ENCODE measurements at places on chromosomes 4 and X.

- no peak for DNase-seq
Measured at GRCh38 chr4:14392378-14392777, 609.9 kb upstream of the CPEB2 start.

DNA sequence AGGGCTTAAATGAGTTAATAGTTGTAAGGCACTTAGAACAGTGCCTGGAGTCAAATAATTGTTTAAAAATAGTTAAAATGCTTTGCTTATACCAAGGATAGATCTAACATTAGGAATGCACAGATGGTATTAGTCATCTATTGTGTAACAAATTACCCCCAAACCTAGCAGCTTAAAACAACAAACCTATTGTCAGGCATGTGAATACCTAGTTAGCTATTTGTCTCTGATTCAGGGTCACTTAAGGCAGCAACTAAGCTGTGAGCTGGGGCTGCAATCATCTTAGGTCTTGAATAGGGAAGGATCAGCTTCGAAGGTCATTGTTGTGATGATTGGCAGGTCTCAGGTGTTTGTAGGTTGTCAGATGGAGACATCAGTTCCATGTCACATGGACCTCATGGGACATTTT lies 42.4 kb upstream of the AGA start:
- peak; percentile 87 for DNase-seq

GRCh38 chr4:7032596-7032995 lies 10.6 kb upstream of the TADA2B start:
- no peak for DNase-seq

GRCh38 chr4:172390331-172390730 lies 577.1 kb downstream of the GALNTL6 start:
- DNase-seq = peak; percentile 44

DNA sequence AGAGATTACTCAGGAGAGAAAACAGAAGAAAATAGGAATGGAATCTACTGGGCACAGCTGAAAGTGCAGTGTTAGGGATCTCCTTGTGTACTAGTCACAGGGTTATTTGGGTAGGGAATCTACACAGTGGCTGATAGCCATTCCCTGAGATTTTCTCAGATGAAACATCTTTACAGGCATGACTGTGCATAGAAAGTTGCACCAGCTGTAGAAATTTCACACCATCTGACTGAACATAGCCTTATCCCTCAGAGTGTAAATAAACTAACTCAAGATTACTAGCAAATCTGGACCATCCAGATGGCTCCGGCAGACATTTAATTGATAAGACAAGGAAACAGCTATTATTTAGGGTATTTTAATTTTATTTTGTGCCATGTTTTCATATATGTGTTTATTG lies 2053.5 kb upstream of the TENM3 start:
- no peak for DNase-seq

DNA sequence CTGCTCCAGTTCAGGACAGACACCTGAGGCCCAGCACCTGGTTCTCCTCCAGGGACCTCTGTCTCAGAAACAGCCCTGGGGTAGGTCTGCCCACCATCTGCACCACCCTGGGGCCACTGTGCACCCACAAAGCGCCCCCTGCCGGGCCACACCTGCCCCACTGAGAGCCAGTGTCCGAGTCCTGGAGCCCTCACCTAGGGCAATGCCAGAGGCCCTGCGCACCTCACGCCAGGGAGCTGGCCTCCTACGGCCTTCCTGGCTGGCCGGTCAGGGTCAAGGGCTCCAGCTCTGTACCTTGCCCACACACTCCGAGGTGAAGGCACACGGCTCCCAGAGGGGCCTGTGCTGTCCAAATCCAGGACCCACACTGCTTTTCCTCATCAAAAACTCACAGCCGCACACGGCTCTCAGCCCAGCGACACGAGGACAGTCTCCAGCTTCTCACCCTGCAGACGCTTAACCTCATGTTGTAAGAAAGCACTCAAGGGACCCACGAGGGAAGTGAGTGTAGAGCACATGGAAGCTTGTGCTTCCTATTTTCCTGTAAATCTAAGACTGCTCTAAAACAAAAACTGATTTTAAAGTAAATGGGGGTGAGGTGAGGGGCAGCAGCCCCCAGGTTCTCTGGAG lies 5.4 kb downstream of the CTBP1 start:
- DNase-seq = peak; percentile 53

GRCh38 chr4:107893171-107894137 lies 37.9 kb upstream of the CYP2U1 start:
- peak; percentile 70 for DNase-seq

- DNase-seq = no peak
Measured at GRCh38 chr4:152143806-152144205, 383.0 kb upstream of the GATB start.

- peak; percentile 58 for DNase-seq
Measured at GRCh38 chrX:49001521-49002090, 458 bp downstream of the GRIPAP1 start.

GRCh38 chr4:184664445-184665210 lies 15.1 kb downstream of the PRIMPOL start:
- peak; percentile 35 for DNase-seq

- peak; percentile 72 for DNase-seq
Measured at GRCh38 chrX:11196476-11196875, 85.3 kb downstream of the HCCS start.

DNA sequence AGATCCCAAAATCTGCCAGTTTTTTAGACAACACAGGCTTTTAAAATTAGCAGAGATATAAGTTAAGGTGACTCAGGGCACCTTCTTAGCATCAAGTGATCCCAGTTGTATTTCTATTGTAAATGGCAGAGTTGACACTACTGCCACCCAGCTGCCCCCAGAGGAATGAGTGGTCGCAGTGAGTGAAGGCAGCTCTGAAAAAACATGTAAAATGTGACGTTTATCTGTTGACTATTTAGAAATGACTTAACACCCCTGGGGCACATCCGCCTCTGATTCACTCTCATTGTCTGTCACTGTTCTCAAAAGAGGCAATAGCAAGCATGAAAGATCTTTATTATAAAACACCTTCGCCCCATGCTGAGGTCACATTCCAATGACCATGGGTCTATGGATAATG lies 592.4 kb downstream of the ACTRT1 start:
- no peak for DNase-seq

DNA sequence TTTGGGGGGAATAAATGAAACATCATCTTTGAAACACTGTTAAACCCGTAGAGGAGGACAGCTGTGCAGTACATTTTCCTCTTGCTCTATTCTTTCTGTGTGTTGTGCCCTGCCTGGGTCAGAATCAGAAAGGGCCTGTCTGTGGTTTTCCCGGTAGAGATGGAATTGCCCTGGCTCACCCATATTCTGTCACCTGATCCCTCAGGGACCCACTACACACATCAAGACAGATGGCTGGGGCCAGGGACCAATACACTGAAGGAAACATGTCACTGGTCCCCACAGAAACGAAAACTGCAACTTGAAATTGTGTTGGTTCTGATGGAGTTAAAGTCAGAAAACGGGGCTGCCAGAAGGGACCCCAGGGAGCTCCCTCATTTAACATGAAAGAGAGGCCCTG lies 114.9 kb downstream of the ZNF827 start:
- DNase-seq = no peak

DNA sequence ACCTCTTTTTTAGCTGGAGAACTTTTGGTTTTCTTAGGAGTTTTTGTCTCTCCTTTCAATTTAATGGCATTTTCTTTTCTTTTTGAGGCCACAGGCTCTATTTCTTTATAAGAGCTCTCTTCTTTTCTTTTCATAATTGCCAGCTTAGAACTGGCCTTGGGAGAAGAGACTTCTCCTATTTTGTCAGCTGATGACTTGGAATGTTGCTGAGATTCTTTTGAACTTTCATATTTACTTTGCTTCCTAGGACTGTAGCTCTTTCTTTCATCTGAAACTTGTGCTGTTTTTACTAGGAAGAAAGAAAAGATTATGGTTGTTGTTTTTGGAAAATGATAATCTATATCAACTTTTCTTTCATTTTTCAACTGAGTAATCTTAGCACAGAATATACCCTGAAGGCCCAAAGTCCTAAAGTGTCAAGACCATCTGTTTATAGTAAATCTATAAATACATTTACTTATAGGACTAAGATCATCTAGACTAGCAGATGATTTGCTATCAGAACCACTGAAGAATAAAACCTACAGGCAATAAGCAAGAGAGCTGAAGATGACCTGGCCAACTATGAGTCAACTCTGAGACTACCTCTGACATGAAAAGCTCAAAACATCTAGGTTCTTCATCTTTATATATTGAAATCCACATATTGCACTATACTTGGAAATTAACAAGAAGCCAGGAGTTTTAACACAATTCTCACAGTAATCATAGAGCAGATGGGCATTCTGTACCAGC lies 45.6 kb downstream of the RFC1 start:
- peak; percentile 39 for DNase-seq

DNA sequence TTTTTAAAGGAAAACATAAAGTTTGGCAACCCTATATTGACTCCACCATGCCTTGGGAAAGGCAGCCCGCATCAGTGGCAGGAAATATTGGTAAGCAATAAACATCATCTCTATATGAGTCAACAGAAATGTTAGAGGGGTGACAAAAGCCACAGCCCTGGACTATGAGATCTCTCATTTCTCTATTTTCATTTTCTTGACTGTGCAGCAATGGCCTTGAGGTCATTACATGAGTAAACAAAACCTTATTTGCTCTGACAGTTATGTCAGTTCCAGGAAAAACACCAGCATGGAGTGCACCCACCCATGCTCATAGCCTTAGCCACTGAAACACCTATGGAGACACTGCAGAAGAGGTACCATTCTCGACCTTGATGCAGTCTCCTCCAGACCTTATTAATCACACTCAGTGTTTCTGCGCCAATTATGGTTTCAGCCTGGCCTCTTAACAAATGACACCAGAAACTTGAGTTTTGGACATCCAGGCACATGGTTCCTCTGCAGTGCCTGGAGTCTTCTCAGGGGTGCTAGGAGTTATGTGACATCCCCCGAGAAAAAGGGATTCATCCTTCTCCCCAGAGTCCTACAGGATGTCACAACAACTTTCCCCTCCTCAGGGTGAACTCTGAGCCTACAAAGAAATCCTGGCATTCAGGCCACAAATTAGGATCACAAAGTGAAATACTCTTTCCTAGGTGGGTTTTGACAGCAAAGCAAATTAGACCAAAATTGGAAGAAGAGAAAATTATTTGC lies 16.0 kb upstream of the HPGD start:
- DNase-seq = peak; percentile 67

DNA sequence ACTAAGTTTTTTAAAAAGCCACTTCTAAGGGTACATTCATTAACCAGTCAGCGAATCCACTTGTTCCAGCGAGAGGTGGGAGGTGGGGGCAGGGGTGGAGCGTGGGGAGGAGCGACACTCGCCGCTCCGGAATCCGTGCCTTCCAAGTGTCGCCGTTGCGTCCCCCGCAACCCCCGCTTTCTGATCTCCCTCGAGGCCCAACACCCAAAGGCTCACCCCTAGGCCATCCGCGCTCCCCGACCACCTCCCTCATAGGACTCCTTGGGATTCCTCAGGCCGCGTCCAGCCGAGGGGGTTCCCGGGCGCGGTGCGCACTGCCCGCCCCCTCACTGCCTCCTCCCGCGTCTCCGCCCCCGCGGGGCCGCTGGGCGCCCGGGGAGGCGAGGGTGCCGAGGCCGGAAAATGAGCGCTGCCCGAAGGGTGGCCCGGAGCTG lies 108.1 kb upstream of the STOX2 start:
- no peak for DNase-seq

DNA sequence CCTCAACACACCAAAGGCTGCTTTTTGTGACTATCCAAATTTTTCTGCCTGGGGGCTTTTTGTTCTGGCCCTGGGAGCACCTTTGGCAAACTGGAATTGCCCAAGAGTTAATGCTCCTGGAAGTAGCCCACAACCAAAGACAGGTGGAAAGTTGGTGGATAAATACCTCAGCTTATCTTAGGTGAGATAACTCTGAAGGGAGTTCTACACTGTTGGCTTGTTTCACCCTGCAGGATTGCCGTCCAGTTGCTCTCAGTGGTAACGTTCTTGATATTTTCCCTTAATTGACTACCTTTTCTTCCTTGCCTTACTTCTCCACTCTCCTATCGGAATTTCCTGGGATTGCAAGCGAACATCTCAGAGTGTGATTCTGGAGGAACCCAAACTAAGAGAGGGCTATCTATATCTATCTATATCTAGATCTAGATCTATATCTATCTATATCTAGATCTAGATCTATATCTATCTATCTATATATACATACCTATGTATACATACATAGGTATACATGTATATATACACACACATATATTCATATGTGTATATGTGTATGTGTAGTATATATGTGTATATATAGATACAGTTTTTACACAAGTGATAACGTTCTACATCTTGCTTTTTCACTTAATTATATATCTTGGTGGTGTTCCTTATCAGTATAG lies 82.6 kb upstream of the DHX15 start:
- no peak for DNase-seq

DNA sequence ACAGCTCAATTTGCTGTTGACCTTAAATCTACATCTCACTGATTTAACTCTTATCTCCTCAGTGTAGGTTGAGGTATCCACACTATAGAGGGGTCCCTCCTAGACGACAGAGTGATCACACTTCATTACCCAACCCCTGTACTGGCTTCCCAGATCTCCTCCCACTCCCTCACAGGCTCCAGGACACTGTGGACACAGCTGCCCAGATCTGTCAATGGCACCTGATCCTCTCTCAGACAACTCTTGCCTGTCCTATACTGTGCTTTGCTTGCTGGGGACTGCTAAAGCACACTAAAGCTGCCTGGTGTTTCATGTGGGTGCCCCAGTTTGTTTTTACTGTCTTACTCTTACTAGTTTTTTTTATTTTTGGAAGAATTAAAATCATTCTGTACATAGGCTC lies 27.9 kb downstream of the RAB40AL start:
- no peak for DNase-seq

DNA sequence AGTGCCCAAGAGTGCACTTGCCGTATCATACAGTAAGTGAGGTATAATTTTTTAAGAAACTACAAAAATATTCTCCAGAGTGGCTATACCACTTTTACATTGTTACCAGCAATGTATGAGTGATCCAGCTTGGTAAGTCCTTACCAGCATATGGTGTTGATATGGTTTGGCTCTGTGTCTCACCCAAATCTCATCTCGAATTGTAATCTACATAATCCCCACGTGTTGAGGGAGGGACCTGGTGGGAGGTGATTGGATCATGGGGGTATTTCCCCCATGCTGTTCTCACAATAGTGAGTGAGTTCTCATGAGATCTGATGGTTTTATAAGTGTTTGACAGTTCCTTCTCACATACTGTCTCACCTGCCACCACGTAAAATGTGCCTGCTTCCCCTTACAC lies 44.8 kb downstream of the RBMX start:
- no peak for DNase-seq
